ENCODE measurements at places on chromosomes 2 and 18. TPM values are rescaled to one million over a fixed set of nuclear protein-coding genes. Genes with fewer than 3 reads are reported as not detected.

DNA sequence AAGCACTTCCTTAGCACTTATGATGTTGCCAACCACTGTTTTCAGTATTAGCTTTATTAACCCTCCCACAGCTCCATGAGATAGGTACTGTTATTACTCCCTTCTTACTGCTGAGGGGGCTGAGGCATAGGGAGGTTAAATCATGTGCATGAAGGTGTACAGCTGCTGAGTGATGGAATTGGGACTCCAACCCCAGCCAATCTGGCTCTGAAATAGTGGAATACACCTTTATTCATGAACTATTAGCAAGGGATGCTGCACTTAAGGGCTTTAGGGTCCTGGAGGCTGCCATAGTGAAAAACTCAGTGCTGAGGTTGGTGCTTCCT is 19.2 kb downstream of the SMARCAL1 start:
- no peak for DNase-seq

GRCh38 chr2:226687641-226688253 is 111.9 kb downstream of the IRS1 start:
- DNase-seq: no peak

The EVX2 gene
- total RNA-seq: not detected

- DNase-seq: peak; percentile 58
Measured at GRCh38 chr18:43277164-43277600, at the start of gene SYT4. Gene SYT4 (minus strand): TSS chr18:43277490. CDS start chr18:43277281, 209 bp downstream.

The WIPF1 gene
- total RNA-seq: 17.3 TPM

The C2orf81 gene
- total RNA-seq: 11.3 TPM

DNA sequence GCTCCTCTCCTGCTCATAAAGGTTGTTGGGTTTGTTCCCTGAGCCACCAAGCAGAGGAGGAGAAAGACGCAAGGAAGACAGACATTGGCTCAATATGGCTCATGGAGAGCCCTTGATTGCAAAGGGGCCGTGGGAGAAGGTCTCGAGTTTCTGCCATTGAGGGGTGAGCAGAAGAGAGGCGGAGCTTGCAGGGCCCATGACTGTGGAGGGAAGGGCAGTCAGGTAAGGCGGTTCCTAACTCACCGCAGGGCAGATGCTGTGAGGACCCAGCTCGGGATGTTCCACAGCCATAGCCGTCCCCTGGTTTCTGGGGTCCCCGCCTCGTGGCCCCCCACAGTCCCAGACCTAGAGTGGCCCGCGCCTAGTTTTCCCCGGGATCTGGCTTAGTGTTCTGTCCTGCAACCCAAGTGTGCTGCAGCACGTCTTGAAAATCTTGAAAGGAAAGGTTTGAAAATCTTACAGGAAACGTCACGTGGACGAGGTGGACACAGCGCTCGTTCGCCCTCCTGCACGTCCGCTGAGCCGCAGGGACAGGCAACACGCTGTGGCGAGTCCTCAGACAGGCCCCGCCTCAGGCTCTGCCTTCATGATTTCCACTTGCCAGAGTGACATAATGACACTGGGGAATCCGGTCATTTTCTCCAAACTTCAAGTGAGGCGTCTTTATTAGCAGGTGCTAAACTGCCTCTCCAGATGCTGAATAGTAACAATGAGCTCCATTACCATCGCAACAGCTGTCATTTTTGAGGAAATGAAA is 105.5 kb upstream of the HDAC4 start:
- no peak for DNase-seq

DNA sequence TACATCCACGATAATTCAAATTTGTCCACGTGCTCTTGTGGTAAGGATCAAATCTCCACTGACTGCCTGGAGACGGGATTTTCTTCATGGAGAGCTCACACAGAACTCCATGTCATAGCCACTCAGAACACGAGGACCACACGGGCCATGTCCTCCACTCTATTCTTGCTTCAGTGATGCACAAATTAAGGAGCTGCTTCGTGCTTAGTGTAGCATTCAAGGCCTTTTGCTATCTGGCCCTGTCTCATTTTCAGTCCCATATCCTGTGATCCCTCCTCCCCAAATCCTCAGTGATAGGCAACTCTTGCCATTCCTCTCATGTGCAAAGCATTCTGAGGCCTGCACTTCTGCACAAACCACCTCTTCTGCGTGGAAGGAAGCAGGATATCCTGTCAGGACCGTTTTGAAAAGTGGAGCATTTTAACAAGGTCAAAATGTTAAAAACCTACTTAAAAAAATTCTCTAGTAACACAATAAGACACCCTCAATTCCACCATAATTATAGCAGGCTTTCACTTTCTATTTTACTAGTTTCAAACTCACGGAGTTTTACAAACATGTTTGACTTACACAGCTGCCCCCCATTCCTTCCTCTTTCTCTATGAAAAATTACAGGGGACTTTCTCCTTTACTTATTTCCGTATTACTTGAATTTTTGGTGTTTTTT is 35.2 kb downstream of the ST3GAL5 start:
- DNase-seq: no peak

GRCh38 chr2:61898810-61899209 is 6.7 kb upstream of the COMMD1 start:
- DNase-seq: no peak

The GAD1 gene
- 0.27 TPM for total RNA-seq

The VRK2 gene
- 22.7 TPM for total RNA-seq

- DNase-seq: no peak
Measured at GRCh38 chr2:50065835-50066234, 911.5 kb upstream of the FSHR start.

- DNase-seq: no peak
Measured at GRCh38 chr2:44937688-44938240, 3.7 kb upstream of the SIX3 start.
